Heart left ventricle (tissue), 16 donors: ENCODE measurements at places on chromosomes 13 and 19. TPM values are rescaled to one million over a fixed set of nuclear protein-coding genes. Genes with fewer than 3 reads are reported as not detected.

DNA sequence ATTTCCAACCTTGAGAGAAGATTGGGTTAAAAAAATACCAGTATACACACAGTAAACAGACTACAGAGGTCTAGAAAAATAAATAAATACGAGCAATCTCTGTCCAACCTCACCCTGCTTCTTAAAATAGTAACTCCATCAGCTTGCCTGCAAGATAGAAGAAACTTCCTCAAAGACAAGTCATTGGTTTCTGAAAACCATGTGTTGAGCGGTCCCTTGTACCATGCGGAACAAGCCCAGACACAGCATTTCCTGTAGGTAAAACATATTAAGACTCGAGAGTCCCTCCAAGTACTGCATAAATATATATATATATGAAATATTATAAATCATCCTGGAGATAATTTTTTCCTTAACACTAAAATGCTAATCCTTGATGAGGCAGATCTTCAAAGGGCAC is 157.4 kb downstream of the MZT1 start:
- no peak for DNase-seq

- no peak for DNase-seq
These were observed 121.5 kb upstream of the SLC10A2 start for GRCh38 chr13:103187721-103188156.

Gene NKPD1
- 0.09 TPM for total RNA-seq

DNA sequence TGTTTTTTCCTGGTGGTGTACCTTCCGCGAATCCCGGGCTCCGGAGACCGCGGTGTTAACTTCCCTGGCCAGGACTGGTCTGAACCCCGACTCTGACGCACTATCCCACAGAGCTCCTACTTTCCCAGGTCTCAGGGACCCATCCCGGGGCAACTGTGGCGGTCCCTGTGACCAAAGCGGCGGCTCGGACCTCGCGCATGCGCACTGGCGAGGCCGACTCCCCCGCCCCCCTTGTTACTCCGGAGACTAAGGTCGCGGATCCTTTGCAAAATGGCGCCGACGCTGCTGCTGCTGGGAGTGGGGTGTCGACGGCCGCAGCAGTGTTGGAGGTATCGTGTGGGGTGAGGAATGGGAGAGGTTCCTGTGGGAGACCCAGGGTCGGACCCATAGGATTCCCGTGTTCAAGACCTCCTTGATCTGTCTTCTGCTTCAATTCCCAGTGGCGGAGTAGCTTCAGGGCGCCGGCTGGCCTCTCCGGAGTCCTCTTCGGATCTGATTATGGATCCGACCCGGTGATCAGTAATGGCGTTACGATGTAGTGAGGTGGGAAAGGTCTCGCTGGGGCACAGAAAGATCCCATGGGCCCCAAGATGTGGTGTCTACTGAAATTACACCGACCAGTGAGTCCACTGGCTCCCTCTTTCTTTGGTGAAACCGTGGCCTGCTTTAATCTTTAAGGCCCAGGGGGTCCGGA is 66.6 kb upstream of the ZNF527 start:
- DNase-seq, result peak; percentile 61
